RPMI7951 (cell line): ENCODE measurements at places on chromosomes 11 and 22. TPM values are rescaled to one million over a fixed set of nuclear protein-coding genes. Genes with fewer than 3 reads are reported as not detected.

OLFML1 gene
- not detected in 2 replicates for total RNA-seq

KCNC1 gene
- not detected in 2 replicates for total RNA-seq

DNA sequence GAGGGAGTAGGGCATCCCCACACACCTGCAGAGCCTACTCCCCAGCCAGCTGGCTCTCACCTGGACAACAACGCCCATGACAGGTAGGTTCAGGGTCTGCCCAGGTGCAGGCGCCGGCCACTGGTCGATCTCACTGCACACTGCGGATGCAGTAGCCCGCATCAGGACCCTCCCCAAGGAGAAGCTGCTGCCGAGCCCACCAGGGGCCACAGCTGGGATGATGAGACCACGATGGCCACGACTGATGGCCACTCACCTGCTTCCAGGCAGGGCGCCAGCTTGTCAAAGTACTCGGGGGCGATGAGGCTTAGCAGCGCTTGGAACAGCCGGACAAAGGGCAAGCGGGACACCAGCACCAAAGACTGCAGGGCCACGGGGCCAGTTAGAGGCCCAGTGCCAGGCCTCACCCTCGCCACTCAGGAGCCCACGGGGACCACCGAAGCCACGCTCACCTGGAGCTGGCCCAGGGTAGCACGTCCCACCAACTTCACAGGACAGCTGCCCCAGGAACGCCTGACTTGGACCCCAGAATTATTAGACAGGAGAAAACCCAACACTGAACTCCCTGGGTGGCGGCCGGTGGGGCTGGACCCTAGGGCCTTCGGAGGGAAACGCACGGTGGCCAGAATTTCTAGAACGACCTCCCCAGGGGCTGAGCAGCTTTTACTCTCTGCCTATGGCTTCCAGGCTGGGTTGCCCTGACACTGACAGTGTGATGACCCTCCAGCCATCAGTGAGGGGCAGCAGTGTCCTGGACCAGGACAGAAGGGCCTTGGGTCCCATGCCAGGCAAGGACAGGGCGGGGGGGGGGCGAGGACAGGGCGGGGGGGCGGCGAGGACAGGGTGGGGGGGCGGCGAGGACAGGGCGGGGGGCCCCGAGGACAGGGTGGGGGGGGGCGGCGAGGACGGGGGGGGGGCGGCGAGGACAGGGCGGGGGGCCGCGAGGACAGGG lies 8.9 kb upstream of the PLXNB2 start:
- DNase-seq: no peak

DNA sequence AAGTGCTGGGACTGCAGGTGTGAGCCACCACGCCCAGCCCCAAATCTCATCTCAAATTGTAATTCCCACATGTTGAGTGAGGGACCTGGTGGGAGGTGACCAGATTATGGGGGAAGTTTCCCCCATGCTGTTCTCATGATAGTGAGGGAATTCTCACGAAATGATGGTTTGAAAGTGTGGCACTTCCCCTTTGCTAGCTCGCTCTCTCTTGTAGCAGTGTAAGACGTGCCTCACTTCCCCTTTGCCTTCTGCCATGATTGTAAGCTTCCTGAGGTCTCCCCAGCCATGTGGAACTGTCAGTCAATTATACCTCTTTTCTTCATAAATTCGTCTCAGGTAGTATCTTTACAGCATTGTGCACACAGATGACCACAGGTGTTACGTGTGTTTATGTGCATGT lies 357.8 kb downstream of the CADM1 start:
- DNase-seq: no peak
